ENCODE measurements at places on chromosomes 7 and 10.

DNA sequence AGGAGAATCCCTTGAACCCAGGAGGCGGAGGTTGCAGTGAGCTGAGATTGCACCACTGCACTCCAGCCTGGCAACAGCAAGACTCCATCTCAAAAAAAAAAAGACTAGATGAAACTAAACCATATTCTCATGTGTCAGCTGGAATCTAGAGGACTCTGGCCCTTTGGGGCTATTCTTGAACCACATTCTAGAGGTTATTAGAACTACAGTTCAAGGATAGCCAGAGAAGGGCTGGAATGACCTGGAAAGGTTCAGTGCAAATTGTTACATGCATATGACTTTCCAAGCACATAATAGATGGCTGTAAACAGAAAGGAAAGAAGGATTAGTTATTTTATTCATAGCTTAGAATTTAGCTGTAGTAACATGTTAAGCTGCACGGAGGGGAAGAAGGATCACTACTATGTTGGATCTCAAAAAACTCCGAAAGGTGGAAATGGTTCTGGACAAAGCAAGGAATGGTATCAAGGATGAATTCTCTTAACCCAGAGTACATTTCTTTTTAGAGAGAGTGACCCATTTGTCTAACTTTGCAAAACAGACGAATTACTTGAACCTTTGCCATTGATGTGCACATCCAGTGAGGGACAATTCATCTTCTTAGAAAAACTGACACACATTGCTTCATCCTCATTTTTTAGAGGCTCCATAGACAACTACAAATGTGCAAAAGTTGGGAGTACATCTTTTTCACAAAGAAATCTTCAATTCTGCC is 124.0 kb upstream of the SAMD8 start:
- no peak for DNase-seq

GRCh38 chr10:17326377-17326776 is 98.3 kb downstream of the VIM start:
- DNase-seq: no peak

- DNase-seq: no peak
Observed at GRCh38 chr7:124881981-124882380, 47.6 kb downstream of the POT1 start.

DNA sequence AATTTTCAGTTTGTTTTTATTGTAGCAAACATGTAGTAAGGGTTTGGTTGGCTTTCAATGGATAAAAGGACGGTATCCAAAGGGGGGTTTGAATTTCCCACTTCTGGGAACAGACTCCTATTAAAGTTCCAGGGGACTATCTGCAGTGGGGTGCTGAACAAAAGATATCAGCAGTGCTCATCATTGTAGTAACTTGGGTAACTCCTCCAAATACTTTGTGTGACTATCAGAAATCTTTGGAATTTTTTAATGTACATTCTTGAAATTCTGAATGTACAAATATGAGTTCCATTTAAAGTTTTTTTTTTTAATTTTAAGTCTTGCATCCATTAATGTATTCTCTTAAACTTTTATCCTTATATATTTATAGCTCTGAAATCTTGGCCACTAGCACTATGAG is 42.1 kb downstream of the CYP51A1 start:
- no peak for DNase-seq

- DNase-seq: no peak
Observed at GRCh38 chr7:557558-557881, 37.9 kb upstream of the PDGFA start.

GRCh38 chr10:122126763-122127659 is 138.0 kb downstream of the TACC2 start:
- DNase-seq: no peak

DNA sequence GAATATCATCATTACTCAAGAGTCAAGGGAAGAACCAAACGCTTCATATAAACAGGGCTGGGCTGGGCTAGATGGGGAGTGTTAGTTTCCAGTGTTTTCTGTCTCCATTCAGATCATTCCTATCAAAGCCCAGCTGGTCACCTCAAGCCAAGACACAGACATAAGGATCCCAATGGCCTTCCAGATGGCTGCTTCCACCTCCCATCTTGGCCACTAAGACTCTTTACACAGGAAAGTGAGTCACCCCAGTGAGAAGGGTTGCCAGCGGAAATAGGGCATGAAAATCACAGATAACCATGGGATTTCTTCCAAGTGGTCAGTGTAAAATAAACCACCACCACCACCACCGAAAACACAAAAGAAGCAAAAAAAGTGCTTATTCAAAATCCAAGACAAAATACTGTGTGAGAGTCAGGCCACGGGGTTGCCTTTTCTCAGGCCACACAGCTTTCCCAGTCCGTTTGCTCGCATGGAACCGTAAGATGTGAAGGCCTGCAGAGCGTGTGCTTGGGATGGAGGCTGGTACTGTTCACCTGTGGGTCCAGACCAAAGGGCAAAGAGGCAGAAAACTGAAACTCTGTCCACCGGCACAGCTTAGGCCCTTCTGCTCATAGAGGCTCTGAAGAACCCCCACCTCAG is 5.6 kb downstream of the PRSS2 start:
- no peak for DNase-seq

- no peak for DNase-seq
Observed at GRCh38 chr10:72503241-72503640, 122.6 kb downstream of the MICU1 start.

DNA sequence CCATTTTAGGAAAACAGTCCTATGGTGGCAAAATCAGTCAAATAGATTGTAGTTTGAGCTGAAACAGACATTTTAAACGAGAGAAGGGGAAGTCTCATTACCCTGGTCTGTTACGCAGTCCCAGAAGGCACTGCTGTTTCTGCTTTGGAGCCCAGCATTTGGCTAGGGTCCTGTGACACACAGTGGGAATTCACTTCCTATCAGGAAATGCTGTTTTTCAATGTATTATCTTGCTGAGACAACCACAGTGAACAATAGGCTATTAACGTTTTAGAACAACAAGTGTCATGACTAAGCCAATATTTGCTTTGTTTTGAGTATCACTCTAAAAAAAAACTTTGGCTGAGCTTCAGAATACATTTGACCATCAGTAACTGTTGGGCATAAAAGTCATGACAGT is 74.1 kb downstream of the ADD3 start:
- DNase-seq: no peak

DNA sequence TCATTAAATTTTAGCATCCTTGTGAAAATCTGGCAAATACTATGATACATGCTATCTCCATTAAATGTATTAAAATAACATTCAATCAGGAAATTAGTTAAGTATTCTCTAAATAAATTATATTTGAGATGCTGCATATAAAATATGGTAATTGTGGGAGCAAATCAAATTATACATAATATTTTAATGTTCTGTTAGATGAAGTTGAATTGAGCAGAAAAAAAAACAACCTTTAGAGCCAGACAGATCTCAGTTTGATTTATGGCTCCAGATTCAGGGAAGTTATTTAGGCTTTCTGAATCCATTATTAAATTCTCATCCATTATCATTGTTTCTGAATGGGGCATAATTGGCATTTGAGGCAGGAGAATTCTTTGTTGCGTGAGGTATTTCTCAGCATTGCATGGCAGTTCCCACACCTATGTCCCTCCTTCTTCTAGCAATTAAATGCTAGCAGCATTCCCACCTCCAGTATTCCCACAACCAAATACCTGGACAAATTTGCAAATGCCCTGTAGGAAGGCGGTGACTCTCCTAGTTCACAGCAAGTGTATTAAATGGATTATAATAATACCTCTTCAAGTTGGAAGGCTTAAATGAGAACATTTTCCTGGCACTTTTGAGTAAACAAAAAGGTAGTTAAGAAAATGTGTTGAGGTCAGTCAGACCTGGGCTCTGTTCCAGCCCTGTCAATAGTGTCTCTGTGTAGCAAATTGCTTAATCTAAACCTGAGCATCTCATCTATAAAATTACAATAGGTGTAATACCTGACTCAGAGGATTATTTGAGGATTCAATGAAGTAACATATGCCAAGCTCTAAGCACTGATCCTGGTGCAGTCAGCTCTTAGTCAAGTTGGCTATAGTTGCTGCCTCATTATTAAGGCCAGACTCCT is 108.9 kb downstream of the RNLS start:
- DNase-seq: peak; percentile 63

DNA sequence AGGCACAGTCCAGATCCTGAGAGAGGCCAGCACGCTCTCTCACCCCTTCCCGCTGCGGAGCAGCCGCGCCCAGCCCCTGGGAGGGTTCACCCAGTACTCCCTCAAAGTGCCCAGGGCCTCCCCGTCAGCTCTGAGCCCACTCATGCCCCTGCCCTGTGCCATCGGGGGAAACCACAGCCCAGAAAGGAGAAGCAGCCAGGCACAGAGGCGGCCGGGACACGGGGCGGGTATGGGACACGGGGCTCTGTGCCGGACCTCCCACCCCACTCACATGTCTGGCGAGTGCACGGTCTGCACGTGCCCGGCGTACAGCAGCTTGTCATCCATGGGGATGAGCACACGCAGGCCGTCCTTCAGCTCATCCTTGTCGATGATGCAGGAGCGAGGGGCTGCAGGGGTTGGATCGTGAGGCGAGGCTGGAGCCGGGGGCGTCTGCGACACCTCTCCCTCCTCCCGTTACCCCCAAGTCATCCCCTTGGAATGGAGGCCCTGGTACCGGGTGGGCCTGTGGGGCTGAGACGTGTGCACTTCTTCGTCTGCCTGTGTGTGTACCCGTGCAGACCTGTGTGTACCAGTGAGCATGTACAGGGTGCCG is 38.2 kb downstream of the SLC29A4 start:
- no peak for DNase-seq

- peak; percentile 68 for DNase-seq
Observed at GRCh38 chr7:50792342-50793119, 9.8 kb upstream of the GRB10 start.

GRCh38 chr10:133527771-133528271 is 658 bp downstream of the CYP2E1 start:
- no peak for DNase-seq

DNA sequence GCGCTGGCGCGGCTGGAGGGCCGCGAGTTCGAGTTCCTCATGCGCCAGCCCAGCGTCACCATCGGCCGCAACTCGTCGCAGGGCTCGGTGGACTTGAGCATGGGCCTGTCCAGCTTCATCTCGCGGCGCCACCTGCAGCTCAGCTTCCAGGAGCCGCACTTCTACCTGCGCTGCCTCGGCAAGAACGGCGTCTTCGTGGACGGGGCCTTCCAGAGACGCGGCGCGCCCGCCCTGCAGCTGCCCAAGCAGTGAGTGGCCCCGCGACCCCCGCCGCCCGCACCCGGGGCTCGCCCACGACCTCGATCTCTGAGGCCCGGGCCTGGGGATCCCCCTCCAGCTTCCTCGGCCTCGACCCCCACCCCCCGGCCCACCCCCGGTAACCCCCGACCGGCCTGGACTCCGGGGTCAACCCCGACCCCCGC is 537 bp downstream of the FOXK1 start:
- peak; percentile 83 for DNase-seq

DNA sequence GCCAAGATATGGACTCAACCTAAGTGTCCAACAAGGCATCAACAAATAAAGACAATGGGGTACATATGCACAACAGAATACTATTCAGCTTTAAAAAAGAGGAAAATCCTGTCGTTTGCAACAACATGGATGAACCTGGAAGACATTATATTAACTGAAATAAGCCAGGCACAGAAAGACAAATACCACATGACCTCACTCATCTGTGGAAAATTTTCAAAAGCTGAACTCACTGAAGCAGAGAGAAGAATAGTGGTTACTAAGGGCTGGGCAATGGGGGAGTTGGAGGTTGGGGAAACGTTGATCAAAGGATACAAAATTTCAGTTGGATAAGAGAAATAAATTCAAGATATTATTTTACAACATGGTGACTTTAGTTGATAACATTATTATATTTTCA is 221.4 kb upstream of the PITRM1 start:
- DNase-seq: no peak

DNA sequence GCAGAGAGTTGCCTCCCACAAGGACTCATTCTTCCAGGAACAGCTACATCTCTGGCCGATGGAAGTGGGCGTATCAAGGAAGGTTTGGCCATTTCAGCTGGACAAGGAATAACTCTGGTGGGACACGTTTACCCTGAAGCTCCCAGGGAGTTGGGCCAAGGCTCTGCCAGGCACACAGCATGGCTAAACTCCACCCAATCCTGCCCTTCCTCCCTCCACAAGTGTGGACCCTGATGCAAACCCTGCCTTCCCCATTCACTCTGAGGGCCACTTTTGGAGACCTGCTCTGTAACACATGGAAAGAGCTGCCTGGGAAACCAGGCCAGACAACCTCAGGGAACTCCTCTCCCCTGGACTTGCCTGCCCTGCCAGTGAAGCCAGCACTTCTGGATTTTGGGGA is 407.8 kb upstream of the FOXK1 start:
- DNase-seq: no peak

DNA sequence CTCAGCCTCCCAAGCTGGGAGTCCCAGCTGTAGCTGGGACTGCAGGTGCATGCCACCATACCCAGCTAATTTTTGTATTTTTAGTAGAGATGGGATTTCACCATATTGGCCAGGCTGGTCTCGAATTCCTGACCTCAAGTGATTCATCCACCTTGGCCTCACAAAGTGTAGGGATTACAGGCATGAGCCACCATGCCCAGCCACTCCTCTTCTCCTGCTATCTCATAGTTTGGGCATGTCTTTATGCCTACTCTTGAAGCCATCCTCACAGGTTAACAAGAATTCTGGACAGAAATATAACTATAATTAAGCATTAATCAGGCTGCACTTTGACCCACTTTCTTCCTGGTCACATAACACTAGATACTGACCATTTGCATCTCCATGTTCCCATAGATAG is 28.6 kb upstream of the C10orf67 start:
- no peak for DNase-seq

- no peak for DNase-seq
Observed at GRCh38 chr10:118148247-118148646, 101.5 kb upstream of the RAB11FIP2 start.

- DNase-seq: no peak
Observed at GRCh38 chr7:30618080-30618676, 23.5 kb downstream of the GARS1 start.

DNA sequence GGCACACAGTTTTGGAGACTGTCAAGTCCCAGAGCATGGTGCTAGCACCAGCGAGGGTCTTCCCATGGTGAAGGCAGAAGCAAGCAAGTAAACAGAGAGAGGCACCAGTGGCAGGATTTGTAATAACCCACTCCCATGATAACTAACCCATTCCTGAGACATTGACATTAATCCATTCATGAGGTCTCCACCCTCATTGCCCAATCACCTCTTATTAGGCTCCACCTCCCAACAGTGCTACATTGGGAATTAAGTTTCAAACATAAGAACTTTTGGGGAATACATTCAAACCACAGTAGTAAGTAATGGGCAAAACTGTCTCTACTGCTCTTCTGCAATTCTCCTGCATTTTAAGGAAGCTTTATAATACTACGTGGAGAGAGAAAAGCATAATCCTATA is 193.6 kb downstream of the CACNA2D1 start:
- DNase-seq: no peak
